Aorta (tissue), 5 donors: ENCODE measurements at places on chromosomes 11 and 22. TPM values are rescaled to one million over a fixed set of nuclear protein-coding genes. Genes with fewer than 3 reads are reported as not detected.

- DNase-seq = no peak
Measured at GRCh38 chr11:121389651-121390050, 62.5 kb upstream of the SORL1 start.

DNA sequence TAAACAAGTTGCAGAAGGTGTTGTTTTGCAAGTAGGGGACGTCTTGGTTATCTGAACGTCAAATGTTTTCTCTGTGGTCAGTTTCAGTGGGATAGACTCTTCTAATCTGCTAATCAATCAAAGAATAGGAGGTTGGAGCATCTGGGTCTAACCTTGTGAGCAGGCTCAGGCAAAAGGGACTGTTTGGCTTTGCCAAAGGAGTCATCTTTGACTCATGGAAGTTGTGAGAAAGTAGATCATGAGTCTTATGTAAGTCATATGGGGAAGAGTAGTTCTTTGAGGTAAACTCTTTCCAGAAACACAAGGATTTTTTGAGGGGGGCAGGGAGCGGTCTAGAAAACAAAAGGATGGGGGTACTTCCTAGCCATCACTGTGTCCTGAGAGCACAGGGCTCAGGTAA lies 27.1 kb upstream of the TOP3B start:
- DNase-seq = no peak

DNA sequence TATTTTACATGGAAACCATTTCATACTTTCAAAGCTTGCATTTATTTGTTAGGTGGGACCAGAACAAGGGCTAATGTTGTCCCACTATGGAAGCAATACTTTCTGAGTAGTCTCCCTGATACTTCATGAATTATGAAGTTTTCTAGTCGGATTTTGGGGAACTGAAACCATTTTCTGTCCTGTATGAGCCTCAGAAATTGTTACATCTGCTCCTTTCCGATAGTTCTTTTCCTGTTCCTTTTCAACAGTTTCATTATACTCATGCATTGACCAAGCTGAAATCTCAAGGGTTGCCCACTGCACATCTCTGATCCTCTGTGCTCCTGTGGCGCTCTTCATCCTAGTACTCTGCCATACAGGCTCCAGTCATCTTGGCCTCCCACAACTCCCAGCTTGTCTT lies 31.5 kb upstream of the GLYATL1 start:
- no peak for DNase-seq

DNA sequence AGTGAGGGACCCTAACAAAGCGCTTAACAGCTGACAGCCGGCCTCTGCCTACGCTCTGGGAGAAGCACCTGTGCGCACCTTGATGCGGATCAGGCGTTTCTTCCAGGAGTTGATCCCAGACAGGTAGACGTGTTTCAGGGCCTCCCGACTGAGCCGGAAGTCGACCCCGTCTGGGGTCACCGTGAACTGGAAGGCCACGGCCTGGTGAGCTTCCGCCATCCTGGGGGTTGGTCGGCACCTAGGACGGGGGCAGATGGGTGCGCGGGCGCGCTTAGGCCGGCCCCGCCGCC lies 585 bp downstream of the CPT1B start:
- peak; percentile 72 for DNase-seq

- DNase-seq = no peak
Measured at GRCh38 chr11:120236169-120237107, 3.5 kb upstream of the POU2F3 start.

DNA sequence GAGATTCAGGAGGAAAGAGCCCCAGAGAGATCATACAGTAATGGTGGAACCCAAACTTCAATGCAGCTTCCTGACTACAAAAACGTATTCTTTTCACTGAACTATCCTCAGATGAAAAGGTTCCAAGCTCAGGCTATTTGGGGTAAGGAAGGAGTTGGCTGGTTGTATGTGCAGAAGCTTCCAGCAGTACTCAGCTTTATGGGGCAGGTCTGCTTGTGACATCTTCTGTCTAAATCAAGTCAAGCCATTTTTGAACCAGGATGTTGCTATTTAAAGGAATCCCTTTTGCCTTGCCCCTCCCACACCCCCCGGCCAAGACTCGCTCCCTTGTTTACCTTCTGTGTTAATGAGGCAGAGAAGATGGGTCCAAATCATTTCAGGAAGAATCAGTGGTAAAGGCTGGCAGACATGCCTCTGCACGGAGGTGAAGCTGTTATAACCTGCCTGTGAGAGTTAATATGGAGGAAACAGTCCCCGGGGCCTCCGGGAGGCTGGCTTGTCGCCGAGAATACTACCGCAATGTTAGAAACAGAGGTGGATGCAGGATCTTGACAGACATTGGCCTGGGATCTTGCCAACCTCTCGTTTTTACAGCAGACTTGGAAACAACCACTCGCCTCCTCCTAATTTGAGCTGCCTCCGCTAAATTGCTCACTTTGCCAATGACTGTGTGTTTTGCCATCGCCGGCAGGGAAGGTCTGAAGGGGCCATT lies 45.4 kb downstream of the TIMP3 start:
- no peak for DNase-seq

DNA sequence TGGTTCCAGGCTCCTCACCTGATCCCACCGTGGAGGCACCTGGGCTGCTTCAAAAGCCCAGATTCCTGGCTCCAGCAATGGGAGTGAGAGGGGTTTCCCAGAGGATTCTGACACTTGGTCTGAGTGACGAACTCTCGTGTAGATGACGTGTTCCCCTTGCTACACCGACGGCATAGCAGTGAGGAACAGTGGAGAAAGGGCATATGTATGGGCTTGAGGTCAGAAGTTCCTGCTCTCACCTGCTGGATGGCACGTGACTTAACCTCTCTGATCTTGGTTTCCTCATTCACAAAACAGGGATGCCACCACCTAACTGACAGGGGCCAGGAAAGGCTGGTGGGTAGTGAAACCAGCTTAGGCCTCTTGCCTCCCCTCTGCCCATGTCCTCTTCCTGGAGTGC lies 30.0 kb upstream of the ARFGAP3 start:
- DNase-seq = no peak

GRCh38 chr11:62182147-62182891 lies 7.7 kb upstream of the SCGB1D1 start:
- no peak for DNase-seq

- DNase-seq = no peak
Measured at GRCh38 chr22:19151329-19152191, 1.5 kb upstream of the GSC2 start.

GRCh38 chr11:58613228-58613627 lies 9.2 kb upstream of the CNTF start:
- no peak for DNase-seq

GRCh38 chr11:76291576-76292526 lies 85.5 kb upstream of the WNT11 start:
- DNase-seq = no peak

- DNase-seq = no peak
Measured at GRCh38 chr11:129414144-129414872, 38.7 kb downstream of the BARX2 start.

DNA sequence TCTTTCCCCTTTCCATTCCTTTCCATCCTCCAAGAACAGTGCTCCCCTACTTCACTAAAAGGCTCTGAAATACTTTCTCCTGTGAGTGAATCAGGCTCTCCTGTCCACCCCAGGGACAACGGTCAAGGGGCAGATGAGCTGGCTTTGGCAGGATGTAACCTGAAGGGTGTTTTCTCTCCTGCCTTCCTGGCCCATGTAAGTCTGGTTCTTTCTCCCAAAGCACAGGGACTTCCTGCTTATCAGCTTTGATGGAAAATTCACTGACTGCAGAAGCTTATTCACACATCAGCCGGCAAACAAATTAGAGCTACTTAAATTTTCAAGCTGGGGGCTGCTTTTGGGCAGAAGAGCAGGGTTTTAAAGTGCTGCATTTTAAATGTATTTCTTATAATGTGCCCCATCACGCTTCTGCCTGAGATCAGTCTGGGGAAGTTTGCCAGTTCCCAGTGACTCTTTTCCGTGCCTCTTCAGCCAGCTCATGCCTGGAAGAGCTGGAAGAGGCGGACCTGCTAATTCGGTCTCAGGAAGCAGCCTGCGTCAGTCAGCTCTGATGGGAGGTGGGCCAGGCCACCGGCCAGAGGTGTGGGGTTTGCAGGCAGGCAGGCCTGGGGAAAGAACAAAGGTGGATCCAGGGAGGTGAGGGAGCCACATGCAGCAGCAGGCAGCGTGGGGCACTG lies 140.4 kb upstream of the TBCEL start:
- DNase-seq = peak; percentile 75

GRCh38 chr11:86934926-86935579 lies 20.1 kb downstream of the FZD4 start:
- DNase-seq = no peak

DNA sequence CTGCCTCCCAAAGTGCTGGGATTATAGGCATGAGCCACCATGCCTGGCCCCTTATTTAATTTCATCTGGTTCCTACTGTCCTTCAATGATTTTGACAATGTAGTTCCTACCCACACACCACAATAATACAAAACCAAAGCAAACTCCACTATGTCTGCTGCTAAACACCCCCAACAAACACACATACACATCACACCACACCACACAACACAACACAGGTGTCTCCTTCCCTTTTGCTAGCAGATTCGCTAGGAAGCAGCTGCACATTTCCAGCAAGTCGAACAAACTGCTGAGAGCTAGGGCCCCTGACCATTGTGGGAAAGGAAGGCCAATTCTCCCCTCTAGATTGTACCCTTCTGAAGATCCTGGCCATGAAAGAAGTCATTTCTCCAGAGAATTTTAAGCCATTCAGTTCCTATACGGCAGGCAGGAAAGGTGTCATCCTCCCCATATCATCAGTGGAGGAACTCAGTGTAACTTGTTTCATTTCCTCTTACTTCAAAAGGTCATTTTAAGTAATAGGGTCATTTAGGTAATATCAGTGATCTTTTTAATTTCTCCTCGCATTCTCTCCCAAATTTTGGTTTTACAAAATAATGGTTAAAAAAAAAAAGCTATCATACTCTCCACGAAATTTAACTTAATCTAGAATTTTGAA lies 18.5 kb downstream of the NUMA1 start:
- no peak for DNase-seq

DNA sequence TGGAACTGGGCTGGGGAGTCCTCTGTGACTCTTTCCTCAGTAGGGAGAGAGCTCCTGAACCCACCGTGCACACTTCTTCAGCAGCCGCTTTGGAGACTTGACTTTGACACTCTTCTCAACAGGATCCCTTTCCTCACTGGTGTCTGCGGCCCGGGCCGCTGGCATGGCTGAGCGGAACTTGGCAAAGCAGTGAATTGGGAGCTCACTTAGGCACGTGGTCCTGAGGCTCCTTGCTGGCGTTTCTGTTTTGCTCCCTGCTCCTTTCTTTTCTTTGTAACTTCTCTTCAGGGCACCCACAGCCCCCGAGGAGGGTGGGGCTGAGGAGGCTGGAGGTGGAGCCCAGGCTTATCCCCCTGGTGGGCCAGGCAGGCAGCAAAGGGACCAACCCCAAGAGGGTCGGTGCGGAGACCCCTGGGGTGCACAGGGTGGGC lies 8.4 kb upstream of the KCNQ1OT1 start:
- peak; percentile 85 for DNase-seq

The BACE1-AS gene
- total RNA-seq = 11.5 TPM

The NXPE4 gene
- not detected for total RNA-seq
